Pons (tissue), 1 donor: ENCODE measurements at places on chromosomes 5 and 9.
A peak's percentile ranks its signal among the peaks of the same experiment; 100 is the strongest.

DNA sequence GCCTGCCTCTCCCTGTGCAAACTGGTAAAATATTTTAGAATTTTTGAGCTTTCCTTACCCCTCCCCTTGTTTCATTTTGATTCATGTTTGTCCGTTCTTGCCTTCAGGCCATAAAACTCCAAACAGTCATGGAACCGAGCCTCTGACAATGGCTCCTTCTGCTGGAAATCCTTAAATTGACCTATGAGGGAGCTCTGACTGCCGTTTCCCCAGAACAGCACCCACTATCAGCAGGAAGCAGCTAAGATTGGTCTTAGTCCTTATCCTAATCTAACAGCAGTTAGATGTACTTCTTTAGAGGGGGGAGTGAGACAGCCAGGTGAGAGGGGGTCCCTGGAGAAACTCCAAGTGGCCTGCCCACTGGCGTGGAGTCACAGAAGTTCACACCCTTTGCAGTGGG, 106.7 kb downstream of the FAM174A start:
- DNase-seq = no peak

DNA sequence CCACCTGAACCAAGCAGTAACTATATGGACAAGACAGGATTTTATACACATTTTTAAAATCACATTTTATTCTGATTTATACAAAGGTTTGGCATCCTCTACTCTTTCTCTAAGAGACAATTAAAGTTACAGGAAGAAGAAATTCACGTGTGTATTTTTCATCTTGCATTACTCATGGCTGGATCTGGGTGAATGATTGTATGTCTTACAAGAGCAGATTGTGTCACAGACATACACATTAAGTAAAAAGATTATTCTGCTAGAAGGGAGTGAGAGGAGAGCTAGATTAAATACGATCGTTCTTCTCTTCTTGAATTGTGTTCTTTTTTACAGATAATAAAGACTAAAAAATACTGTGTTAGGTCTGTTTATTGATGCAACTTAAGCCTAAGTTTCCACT, 20.8 kb upstream of the CEP120 start:
- no peak for DNase-seq

DNA sequence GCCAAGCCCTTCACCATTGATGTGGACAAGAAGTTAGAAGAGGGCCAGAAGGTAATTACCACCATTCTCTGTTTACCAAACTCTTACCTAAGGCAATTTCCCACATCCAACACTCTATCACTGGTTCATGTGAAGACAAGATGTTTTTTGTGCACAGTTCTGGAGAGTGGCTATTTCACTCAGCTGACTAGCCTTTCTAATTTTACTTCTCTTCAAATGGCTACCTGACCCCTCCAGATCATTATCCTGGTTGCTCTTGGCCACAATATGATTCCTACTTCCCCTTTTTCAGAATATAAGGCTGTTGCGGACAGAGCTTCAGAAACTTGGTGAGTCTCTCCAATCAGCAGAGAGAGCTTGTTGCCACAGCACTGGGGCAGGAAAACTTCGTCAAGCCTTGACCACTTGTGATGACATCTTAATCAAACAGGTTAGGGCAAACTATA, 7.1 kb downstream of the KIF20A start:
- no peak for DNase-seq

- DNase-seq = no peak
Measured at GRCh38 chr9:134011401-134011800, 13.9 kb upstream of the BRD3OS start.

DNA sequence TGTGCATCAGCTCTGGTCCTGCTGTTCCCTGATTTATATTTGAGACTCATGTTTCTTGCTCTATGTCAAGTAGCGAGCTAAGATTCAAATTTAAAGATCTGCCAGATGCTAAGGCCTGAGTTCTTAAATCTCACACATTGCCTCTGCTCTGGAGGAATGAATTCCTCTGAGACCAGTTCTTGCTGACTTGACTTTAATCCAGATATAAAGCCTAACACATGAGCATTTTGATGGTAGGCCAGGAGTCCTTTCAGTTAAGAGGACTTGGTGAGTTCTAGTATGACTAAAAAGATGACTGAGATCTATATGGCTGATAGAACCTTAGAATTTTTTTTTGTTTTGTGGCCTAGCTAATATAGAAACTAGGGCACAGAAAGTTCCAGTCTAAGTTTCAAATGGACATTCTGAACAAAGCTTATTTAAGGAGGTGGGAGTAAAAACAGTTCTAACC, 1.3 kb upstream of the INIP start:
- DNase-seq = peak; percentile 29

GRCh38 chr5:6711409-6712141, 1.7 kb upstream of the TENT4A start:
- no peak for DNase-seq

- DNase-seq = no peak
Measured at GRCh38 chr9:113350107-113350661, 843 bp downstream of the BSPRY start.

GRCh38 chr9:14661421-14662059, 31.7 kb downstream of the ZDHHC21 start:
- peak; percentile 44 for DNase-seq

DNA sequence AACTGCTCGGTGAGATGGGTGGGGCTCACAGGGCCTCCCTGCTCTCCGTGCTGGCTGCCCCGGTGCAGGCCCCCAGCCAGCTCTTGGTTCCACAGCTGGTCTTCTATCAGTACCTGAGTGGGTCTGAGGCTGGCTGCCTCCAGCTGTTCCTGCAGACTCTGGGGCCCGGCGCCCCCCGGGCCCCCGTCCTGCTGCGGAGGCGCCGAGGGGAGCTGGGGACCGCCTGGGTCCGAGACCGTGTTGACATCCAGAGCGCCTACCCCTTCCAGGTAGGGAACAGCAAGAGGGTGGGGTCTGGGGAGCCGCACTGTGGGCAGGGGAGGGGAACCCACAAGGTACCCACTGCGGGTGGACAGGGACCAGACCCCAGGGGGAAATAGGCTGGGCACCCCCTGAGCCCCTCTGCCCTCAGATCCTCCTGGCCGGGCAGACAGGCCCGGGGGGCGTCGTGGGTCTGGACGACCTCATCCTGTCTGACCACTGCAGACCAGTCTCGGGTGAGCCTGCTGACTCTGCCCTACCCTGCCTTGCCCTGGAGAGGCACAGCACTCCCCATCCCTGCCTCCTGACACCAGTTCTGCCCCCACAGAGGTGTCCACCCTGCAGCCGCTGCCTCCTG, 2.8 kb downstream of the MAMDC4 start:
- no peak for DNase-seq

DNA sequence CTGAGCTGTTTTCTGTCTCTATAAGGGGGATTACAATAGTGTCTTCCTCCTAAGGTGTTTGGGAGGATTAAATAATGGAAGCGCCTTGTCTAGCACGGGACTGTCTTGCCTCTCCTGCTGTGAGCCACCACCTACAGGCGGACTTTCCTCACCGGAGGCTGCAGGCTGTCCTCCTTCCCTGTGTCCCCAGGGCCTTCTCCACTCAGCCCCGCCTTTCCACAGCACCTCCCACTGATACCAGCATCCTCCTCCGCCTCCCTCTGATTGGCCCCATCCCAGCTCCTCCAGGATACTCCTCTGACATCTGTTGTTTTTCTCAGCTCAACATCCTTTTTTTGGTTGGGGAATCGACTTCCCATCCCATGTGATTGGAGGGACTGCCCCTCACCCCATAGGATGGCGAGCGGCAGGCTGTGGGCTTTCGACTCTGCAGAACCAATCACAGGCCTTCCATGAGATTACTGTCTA, 851 bp upstream of the ZDHHC12 start:
- peak; percentile 18 for DNase-seq

DNA sequence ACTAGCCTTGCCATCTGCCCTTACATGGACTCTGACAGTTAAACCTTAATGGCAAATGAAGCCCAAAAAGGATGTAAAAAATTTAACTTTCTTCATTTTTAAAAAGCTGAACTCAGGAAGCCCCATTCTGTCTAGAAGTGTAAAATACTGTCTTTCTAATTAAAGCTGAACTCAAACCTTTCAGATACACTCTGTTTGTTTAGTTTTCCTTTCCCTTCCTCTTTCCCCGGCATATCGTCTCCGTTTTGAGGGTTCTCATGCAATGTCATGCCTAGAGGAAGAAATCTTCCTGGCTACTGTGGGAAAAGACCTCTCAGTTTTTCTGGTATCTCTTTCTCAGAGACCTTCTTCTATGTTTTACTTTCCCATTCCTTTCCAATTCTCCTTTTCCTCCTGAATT, 841.5 kb downstream of the DTWD2 start:
- no peak for DNase-seq

- no peak for DNase-seq
Measured at GRCh38 chr5:103021314-103021713, 98.6 kb downstream of the GIN1 start.

DNA sequence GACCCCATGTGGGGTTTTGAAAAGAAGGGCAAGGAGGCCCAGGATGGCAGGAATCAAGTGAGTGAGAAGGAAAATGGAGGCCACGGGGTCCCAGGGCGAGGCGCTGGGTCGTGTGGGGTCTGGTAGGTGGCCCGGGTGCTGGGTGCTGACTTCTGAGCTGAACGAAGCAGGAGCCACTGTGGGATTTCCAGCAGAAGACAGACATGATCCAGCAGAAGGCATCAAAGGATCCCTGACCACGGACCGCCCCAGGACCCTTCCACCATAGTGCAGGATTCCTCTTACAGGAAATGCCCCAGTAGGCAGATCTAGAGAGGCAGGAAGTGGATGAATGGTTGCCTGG, 106.7 kb downstream of the ADAMTS2 start:
- DNase-seq = no peak

DNA sequence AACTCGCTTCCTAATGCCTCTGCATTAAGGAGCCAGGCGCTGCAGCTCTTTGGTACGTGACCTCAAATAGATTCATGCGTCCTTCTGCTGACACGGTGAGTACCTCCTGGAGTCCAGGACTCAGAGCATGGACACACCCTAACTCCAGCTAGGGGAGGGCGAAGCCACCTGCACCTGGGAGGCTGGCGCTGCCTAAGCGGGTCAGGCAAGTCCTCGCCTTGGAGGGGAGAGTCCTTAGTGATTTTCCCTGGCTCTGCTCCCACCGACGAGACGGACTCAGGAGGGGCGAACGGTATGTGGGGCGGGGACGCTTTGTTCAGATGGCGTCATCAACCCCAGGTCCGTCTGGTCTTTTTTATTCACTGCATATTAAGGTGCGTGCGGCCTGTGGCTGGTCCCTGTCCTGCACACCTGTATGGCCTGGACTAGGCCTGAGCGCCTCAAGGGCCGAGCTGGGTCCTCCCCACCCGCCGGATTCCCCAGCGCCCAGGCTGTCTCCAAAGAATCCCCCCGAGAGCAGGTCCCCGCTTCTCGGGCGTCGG, 50.3 kb downstream of the NSUN2 start:
- no peak for DNase-seq

DNA sequence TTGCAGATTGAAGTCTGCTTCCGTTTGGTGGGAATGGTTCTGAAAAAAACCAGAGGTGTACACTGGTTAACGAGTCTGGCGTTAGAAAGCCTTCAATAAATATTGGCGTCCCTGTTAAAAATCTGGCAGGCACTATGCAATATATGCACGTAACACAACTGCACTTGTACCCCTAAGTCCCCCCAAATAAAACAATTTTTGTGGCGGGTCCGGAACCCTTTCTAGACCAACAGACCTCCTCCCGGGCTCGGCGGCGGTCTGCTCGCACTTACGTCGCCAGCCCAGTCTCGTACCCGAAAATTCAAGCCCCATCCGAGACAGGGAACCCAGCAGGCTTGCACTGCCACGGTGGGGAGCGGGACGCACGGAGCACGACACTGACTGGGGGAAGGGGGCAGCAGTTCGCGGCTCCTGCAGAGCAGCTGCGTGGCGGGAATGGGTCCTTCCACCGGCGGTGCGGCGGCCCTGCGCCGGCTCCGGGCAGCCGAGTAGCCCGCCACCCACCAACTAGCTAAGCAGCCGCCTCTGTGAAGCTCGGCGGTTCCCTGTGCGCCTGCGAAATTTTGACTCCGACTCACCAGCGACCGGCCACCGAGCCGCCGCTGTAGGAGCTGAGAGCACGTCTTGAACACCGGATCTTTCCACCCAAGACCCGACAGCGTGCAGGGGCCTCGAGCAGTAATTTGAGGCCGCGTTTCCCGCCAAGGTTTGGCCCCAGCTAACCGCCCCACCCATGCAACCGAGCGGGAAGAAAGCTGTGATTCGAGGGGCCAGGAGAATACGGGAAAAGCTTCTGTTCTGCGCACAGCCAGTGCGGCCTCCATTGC, 3.9 kb downstream of the MCIDAS start:
- no peak for DNase-seq

- no peak for DNase-seq
Measured at GRCh38 chr5:74623748-74624408, 16.6 kb downstream of the ENC1 start.

GRCh38 chr5:131747180-131748105, 49.4 kb downstream of the FNIP1 start:
- no peak for DNase-seq

GRCh38 chr5:37696190-37697021, 143.4 kb downstream of the GDNF start:
- DNase-seq = no peak

GRCh38 chr9:10268531-10269485, 344.0 kb downstream of the PTPRD start:
- peak; percentile 65 for DNase-seq

DNA sequence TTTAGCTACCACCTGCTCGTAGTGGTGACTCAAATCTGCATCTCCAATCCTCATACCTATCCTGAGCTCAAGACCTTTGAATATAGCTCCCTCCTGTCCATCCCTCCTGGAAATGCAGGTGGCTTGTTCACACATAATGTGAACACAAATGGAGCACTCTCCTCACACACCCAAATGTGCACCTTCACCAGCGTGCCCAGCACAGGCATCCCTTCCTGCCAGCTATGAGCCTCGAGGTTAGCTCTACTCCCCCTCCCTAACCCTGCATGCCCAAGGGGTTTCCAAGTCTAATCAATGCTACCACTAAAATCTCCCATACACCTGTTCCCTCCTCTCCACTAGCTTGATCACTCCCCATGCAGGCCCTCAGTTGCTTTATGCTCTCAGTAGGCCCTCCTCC, 2.2 kb upstream of the TGFBI start:
- no peak for DNase-seq

- DNase-seq = no peak
Measured at GRCh38 chr9:79061752-79062616, 509.8 kb upstream of the TLE4 start.

- no peak for DNase-seq
Measured at GRCh38 chr5:19910136-19910535, 77.9 kb downstream of the CDH18 start.

DNA sequence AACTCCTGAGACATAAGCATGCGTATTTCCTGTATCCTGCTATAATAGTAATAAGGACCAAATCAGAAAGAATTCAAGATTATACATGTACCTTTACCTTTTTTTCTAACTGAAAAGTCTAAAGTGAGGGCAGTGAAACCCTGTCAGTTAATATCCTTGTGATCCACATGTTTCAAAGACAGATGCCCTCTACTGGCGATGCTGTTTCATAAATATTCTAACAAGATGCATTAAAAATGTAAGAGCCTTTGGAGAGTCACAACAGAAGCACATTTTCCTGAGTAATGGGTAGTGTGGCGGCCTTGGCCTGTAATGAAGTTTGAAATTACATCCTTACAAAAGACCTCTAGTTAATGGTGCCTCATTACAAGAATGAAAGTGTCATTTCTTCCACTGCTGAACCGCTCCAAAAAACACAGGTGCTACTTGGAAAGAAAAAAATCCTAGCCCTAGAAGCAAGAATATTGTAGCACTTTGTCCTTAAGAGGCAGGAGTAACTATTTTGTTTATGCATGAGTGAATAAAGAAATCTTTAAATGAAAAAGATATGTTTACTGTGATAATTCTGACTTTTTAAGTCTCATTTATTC, 232.6 kb downstream of the EPB41L4A start:
- DNase-seq = peak; percentile 76
